ENCODE measurements at places on chromosomes 7 and 10.

- DNase-seq, result peak; percentile 26
These were observed 491 bp upstream of the SH2D4B start for GRCh38 chr10:80537086-80537735.

DNA sequence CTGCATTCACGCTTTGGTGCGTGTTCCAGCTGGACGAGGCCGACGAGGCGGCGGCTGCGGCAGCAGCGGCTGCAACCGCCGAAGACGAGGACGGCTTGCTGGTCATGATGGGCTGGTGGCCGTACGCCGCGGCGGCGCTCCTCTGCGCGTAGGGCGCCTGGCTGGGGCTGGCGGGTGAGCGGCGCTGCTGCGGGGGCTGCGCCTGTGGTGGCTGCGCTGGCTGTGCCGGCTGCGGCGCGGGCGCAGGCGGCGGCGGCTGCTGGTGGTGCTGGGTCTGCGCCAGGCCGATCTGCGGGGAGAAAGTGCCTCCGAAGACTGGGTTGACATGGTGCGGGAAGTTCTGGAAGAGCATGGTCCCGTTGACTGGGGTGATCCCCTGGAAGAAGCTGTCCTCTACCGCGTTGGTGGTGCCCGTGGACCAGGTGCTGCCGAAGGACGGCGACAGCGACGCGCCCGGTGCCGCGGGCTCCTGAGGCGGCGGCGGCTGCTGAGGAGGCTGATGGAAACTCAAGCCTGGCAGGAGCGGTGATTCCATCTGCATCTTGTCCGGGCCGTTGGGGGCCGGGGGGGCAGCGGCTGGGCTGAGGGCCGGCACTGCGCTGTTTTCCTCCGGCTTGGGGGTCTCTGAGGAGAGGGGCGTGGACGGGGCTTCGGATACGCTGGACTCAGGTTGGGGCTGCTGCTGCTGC is 51.1 kb downstream of the CPEB3 start:
- DNase-seq, result peak; percentile 86

GRCh38 chr7:106218546-106218945 is 66.2 kb downstream of the NAMPT start:
- no peak for DNase-seq

GRCh38 chr7:49763791-49764190 is 9.6 kb upstream of the VWC2 start:
- no peak for DNase-seq

DNA sequence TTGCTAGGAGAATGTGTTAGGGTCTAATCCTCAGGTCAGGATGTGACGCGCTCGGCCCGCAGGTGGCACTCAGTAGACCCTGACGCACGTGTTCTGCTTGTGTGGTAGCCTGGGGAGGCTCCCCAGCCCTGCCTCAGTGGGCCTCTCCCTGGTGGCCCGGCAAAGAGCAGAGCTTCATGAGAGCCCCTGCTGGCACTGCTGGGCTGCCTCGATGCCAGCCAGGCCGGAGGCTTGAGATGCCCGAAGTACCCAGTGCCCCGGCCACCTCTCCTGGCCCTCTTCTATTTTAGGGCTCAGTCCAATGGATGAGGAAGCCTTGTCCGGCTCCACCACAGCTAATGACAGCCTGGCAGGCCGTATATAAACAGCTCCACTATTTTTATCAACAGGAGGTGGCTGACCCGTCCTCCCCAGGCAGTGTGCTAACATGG is 42.0 kb downstream of the PRF1 start:
- no peak for DNase-seq

- DNase-seq, result no peak
These were observed 70.9 kb downstream of the AMZ1 start for GRCh38 chr7:2758673-2759616.

DNA sequence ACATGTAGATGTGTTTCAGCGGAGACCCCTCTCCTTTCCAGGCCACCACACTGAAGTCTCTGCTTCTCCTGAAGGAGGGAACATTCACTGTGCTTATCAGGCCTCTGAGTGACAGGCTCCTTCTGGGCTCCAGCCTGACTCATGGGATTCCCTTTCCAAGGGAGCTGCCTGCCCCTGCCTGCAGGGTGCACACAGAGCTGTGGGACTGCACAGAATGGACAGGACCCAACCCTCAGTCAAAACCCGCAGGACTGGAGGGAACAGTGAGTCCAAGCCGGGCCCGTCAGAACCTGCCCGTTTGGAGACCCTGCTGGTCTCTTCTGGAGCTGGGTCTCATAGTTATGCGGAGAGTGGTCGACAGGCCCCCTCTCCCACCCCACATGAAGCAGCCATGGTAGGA is 32.6 kb downstream of the PLAC9 start:
- DNase-seq, result no peak

GRCh38 chr7:143279186-143280098 is 5.3 kb upstream of the TMEM139 start:
- DNase-seq, result peak; percentile 49

- DNase-seq, result peak; percentile 6
These were observed 6.8 kb upstream of the SNX8 start for GRCh38 chr7:2321020-2321419.

- no peak for DNase-seq
These were observed 37.6 kb downstream of the TNPO3 start for GRCh38 chr7:129017264-129017663.

Data from retina (tissue), 1 donor.